Amniotic epithelial cell (primary cell): ENCODE measurements at places on chromosomes 1 and 21.
A peak's percentile ranks its signal among the peaks of the same experiment; 100 is the strongest.

DNA sequence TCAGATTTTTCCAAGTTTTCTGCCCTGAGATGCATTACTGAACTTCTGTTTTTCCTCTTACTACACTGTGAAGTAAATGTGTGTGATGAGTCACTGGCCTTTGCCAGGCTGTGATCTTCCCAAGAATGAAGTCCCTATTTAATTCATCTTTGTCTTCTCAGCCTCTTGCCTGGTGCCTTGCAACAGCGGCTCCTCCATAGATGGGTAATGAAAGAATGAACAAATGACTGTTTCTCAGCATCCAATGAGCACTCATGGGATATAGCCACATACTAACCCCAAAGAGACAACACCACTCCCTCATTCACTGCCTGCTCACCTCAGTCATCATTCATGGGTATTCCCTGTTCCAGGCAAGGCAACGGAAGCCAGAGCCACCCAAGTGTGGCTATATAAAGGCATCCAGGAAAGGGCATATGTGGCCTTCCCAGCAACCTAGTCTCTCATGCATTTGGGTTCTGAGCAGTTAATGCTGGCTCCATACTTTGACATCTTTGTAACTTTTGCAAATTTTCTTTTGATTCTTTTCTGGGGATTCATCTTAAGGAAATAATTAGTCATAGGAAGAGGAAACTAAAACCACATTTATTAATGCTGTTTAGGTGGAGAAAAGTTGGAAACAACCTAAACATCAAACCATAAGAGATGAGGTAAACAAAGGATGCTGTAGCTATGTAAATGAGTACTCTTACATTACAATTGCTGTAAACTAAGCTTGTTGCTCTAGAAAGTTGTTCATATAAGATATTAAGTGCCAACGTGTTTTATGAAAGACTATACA is 71.9 kb downstream of the HIVEP3 start:
- peak; percentile 91 for DNase-seq

GRCh38 chr1:156515956-156516355 is 15.4 kb upstream of the MEF2D start:
- no peak for DNase-seq

- DNase-seq, result no peak
These were observed 2.2 kb downstream of the IER5 start for GRCh38 chr1:181090641-181091126.

- DNase-seq, result no peak
These were observed 29.1 kb downstream of the S100A10 start for GRCh38 chr1:151964510-151964909.

- no peak for DNase-seq
These were observed 2.3 kb downstream of the ARTN start for GRCh38 chr1:43935711-43936427.

- DNase-seq, result no peak
These were observed 119.6 kb upstream of the CACYBP start for GRCh38 chr1:174880171-174880570.

DNA sequence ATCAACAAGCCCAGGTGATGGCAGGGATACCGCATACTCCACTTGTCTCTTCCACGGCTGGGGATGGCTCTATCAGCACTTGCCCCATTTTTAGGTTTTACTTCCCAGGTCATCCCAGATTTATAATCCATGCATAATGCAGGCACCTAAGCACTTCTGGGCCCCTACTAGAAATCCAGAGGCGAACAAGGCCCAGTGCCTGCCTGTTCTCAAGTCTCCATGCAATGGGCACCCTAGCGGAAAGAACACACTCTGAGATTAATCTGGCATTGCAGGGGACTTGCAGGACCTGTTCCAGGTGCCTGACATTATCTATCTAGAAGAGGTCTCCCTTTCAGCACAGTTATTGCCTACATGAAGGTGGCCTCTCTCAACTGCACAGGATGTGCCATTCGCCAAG is 39.8 kb downstream of the HIVEP3 start:
- no peak for DNase-seq

DNA sequence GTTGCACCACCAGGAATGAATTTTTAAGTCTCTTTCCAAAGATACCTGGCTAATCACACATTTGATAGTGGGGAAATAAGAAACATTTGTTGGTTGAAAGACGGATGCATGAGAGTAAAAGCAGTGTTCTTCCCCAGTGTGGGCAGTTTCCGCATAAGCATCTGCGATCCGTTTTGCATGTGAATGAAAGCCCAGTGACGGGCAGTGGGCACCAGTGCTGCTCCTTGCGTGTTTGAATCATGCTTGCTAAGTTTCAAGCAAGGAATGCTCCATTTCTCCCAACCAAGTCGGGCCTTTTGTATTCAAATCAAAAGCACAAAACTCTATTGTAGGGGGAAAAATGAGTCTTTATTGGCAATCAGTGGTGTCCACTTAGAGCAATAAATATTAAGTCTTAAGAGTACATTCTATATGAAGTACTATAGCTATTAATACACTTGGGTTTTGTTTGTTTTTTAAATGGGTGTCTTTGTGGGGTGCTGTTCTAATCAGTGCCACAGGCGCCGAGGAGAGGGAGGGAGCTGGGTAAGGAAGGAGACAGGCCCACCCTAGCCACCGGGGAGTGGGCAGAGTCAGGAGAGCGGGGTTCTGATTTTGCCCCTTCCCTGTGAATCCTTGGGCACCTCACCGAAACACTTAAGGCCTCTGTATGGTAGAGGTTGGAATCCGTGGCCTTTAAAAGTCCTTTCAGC is 750 bp upstream of the PTGFRN start:
- DNase-seq, result no peak

GRCh38 chr1:226732856-226733291 is 6.2 kb downstream of the ITPKB start:
- DNase-seq, result no peak

DNA sequence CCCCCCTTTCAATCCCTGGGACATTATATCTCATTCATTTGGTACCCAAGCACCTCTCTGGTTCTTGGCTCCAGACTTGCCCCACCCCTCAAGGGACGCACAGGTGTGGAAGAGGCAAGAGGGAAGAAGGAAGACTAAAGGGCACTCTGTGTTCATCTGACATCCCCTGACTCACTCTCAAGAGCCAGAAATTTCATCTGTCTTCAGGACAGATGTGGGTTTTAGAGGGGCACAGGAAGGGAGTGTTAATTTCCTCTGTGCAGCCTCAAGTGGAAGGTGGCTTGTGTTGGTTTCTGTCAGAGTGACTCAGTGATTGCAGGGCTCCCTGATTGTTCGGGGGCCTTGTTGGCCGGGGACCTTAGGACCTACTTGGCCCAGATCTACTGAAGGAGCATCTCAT is 2.4 kb downstream of the C2CD4D start:
- DNase-seq, result no peak

GRCh38 chr21:46557919-46558392 is 46.9 kb downstream of the S100B start:
- DNase-seq, result no peak

GRCh38 chr1:75133750-75134646 is at the start of gene LHX8:
Gene LHX8, plus strand, starts transcription at chr1:75134388. Its CDS starts 2,227 bp downstream, at chr1:75136615.
- DNase-seq, result no peak

DNA sequence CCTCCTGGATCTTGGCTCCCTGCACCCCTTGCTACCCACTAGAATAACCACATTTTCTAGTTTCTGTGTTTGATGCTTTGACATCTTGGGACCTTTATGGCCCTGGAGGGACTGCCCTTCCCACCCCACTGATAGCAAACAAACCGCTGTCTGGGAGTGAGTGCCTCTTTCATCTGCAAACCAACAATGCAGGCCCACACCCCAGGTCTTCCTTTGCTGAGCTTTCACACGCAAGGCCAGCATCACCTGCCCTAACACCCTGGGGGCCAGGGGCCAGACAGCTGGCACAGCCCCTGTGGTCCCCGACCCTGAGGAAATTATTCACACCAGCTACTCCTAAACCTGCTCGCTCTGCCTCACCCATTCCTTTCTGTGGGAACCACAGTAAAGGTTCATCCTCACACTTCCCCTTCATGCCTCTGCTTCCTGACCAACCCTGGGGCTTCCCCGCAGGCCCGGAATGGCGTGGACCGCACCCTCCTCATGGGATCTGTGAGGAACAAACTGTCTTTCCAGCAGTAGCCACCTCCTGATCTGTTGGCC is 15.4 kb downstream of the SLC2A7 start:
- no peak for DNase-seq

- DNase-seq, result no peak
These were observed 144.1 kb downstream of the PCP4 start for GRCh38 chr21:40011371-40011770.

DNA sequence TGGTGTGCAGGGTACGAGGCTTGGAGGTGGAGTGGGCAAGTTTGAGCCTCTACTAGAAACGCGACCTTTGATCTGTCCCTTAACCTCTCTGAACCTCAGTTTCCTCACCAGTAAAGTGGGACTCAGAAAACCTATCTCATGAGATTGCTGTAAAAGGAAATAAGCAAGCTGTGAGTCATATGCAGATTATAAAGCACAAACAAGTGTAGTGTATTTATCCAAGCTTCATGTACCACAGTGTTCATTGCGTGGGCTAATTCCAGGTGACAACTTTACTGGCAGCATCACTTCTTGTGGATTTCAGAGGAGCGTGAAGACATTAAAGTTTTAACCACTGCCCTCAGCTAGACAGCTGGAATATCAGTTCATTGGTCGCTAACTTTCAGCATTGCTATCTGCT is 44.4 kb downstream of the ZNF697 start:
- peak; percentile 35 for DNase-seq

- no peak for DNase-seq
These were observed 139.4 kb downstream of the RUNX1 start for GRCh38 chr21:34909492-34910292.

DNA sequence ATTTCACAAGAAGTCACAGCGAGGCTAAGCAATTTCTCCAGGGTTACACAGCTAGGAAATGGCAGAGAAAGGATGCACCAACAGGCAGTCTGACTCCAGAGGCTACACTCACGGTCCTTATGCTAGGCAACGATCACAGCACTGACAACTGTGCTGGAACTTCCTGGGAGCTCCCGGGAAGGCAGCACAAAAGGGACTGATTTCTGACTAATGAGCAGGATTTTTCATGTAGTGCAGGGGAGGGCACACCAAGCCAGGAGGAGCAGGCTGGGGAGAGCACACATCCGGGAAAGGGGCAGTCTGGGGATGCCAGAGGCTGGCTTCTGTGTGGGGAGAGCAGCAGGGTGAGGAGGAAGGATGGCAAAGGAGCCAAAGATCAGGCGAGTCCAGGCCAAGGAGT is 486.7 kb downstream of the OMA1 start:
- DNase-seq, result no peak

GRCh38 chr1:2546515-2547209 is 9.5 kb upstream of the TNFRSF14 start:
- peak; percentile 55 for DNase-seq

DNA sequence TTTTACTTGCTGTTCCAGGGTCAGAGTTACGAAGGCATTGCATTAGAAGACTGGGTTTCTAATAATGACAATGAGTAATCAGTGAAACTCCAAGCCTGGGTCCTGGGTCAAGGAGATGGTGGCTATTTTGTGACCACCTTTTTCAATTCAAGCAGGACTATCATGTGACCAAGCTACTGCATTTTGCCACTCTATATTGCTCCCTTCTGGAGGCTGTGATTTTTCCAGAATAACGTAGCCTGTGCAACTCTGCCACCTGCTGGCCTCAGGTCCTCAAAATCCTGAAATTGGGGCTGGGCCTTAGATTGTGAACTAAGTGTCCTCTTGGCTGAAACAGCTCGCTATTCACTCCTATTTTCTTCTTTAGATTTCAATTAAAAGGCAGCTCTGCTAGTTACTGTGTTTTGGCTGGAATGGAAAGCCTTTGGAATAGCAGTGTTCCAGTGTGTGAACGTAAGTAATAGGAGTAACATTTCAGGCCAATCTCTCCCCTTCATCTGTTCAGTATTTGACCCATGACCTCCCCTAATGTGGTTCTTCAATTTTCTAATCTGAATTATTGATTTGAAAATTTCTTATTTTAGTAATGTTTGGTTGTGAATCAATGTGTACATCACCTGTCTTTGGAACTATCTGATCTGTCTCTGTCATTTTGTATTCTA is 52.9 kb upstream of the CD46 start:
- DNase-seq, result peak; percentile 56

- DNase-seq, result no peak
These were observed 124.2 kb upstream of the OLFM3 start for GRCh38 chr1:102120910-102121309.

GRCh38 chr1:207363871-207364270 is 42.4 kb downstream of the CD55 start:
- no peak for DNase-seq

GRCh38 chr1:13702425-13703127 is 2.6 kb downstream of the PRDM2 start:
- no peak for DNase-seq

GRCh38 chr1:25544819-25545218 is 1.4 kb downstream of the LDLRAP1 start:
- no peak for DNase-seq

GRCh38 chr1:86156566-86157455 is at the start of gene COL24A1:
Gene COL24A1, minus strand, starts transcription at chr1:86156772. Its CDS starts 376 bp downstream, at chr1:86156396.
- DNase-seq, result peak; percentile 33

GRCh38 chr1:161440312-161440894 is 64.9 kb upstream of the FCGR2A start:
- peak; percentile 38 for DNase-seq

- peak; percentile 71 for DNase-seq
These were observed 614.3 kb downstream of the NCAM2 start for GRCh38 chr21:21612466-21612865.

DNA sequence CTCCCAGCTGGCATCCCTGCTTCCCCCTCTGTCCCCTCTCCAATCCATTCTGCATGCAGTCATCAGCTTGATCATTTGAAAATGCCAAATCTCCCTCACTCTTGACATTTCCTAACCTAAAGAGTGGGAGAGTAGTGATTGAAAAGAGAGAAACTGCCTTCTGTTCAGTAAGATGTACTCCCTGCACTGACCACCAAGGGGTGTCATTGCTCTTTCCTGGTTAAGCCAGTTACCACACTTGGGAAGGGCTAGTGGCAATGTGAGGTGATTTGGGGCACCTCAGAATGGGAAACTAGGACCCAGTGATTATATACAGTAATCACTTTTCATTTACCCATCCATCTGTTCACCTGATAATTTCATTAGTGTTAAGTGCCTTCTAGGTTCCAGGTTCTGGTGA is 6.9 kb upstream of the TMEM269 start:
- peak; percentile 42 for DNase-seq

DNA sequence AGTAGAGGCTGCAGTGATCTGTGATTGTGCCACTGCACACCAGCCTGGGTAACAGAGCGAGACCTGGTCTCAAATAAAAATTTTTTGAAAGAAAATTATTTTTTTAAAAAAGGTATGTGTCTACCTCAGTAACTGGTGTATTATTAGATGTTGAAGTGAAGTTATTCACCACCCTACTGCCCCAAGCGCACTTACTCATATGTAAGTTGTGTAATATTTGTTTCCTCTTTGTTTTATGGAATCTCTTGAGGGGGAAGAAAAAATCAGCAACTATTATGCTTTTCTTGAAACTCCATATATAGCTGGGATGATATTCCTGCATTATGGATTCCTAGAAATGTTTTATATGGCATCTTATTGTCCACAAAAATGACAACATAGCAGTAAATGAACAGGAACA is 21.3 kb downstream of the RBM15 start:
- DNase-seq, result no peak

DNA sequence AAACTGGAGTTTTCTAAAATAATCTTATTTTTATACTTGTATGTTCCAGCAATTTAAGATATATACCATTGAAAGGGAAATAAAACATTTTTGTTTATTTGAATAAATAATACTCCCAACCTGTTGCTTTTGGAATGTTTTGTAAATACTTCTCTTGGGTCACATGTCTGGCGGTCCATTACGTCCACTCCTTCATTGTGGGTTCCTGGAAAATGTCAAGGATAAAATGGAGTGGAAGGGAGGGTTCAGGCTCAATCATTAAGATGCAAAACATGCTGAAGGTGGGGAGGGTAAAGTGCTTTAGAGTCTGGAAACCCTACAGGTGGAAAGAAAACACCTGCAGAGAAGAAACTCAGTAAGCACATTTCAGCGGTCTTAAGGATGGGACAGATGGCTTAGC is 34.2 kb upstream of the FAM3B start:
- DNase-seq, result no peak
